LHCN-M2 (cell line): ENCODE measurements at places on chromosomes 6 and 20. TPM values are rescaled to one million over a fixed set of nuclear protein-coding genes. Genes with fewer than 3 reads are reported as not detected.

The ADGRF5 gene
- not detected in 2 replicates for total RNA-seq

The TCP11 gene
- total RNA-seq, result 0.23 and 0.32 TPM in 2 replicates

The TAF8 gene
- 18.1 and 26.5 TPM in 2 replicates for total RNA-seq

The VWA7 gene
- total RNA-seq, result not detected in 2 replicates

The CDH4 gene
- total RNA-seq, result 0.98 and 1.3 TPM in 2 replicates

The PPIL6 gene
- total RNA-seq, result 0.32 and 1.6 TPM in 2 replicates

The GPX5 gene
- total RNA-seq, result not detected in 2 replicates

The NOP56 gene
- 185 and 204 TPM in 2 replicates for total RNA-seq

The MAPK13 gene
- 0.63 and 1.0 TPM in 2 replicates for total RNA-seq

The ETV7 gene
- 0.17 TPM in 1 of 2 replicates, not detected in the other for total RNA-seq

The SCUBE3 gene
- total RNA-seq, result 0.06 TPM in 2 replicates

The HEY2 gene
- not detected in 2 replicates for total RNA-seq

The MATN4 gene
- total RNA-seq, result 0.23 TPM in 1 of 2 replicates, not detected in the other

The BTNL2 gene
- total RNA-seq, result not detected in 2 replicates

The PGC gene
- total RNA-seq, result not detected in 2 replicates

GRCh38 chr6:111096246-111096645, 8.9 kb downstream of the SLC16A10 start:
- no peak for DNase-seq

GRCh38 chr6:17932330-17932852, 55.0 kb downstream of the KIF13A start:
- peak; percentile 91 for DNase-seq

DNA sequence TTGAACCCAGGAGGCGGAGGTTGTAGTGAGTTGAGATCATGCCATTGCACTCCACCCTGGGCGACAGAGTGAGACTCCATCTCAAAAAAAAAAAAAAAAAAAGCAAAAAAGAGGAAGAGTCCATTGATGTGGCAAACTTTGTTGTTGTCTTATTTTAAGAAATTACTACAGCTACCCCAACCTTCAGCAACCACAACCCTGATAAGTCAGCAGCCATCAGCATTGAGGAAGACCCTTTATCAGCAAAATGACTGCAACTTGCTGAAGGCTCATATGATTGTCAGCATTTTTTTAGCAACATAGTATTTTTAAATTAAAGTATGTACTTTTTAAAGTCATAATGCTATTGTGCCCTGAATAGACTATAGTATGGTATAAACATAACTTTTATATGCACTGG, 48.8 kb downstream of the ZFP64 start:
- DNase-seq, result no peak

DNA sequence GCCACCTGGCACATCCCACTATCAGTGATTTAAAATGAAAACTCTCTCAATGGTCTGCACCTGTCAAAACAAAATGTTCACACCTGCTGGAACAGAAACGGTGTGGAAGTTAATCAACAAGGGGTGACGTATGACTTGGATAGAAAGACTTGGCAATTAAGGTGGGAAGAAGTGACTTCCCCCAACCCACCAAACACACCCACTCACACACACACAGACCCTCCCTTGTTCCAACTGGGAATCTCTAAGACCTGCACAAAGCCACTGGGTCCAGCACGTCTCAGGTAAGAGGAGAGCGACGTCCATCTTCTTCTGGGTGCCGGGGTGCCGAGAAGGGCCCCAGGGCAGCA, 25.1 kb upstream of the TCFL5 start:
- DNase-seq, result no peak

DNA sequence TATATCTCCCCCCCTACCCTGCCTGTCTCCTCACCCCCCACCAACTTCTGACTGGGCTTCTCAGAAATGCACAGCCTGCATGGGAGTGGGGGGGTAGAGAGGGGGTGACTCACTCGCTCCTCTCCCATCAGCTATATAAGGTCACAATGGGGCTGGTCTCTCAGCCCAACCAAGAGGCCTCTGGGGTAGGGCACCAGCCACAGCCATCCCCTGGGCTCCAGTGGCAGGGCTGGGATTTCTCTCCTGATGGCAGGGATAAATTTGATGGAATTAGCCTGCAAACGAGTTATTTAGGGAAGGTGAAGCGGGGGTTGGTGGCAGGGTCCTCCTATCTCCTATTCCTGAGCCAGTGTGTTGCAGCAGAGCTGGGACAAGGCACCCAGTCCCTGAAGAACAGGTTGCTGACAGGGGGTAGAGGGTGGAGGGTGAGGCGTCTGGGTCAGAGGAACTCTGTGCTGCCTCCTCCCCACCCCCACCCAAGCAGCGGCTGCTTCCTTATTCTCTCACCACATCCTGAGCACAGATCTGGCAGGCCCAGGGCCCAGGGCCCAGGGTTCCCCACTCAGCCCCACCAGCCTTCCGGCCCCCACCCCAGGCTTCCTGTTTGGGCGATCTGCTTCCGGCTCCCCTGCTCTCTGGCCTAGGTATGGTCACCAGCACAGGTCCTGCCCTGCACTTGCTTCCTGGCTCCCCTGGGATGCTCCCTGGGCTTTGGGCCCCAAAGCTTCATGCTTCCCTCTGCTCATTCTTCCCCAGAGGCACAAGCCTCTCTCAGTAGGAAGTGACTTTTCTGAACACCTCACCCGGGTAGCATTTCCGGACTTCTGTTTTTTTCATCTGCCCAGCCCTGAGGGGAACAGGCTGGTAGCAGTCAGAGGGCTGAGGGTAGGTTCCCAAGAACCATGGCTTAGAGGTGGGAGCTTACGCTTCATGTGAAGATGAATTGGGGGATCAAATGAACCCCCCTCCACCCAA, 4.0 kb downstream of the PPP1R18 start:
- peak; percentile 81 for DNase-seq

DNA sequence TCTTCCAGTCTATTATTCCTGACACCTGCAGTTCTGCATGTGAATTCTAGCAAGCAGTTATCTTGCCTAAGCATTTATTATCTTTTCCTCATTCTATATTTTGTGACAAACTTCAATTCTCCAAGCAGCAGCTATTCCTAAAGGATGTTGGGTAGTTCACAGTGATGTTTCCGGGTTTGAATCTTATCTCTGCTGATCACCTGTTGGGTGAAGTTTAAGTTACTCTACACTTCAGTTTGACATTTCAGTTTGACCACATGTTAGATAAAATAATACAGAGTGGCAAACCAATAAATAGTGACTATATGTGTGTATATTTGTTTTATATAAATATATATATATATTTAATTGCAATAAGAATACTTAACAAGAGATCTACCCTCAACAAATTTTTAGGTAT, 168.6 kb downstream of the ADGRG6 start:
- no peak for DNase-seq

GRCh38 chr6:130885392-130886192, 58.4 kb downstream of the SMLR1 start:
- peak; percentile 71 for DNase-seq

DNA sequence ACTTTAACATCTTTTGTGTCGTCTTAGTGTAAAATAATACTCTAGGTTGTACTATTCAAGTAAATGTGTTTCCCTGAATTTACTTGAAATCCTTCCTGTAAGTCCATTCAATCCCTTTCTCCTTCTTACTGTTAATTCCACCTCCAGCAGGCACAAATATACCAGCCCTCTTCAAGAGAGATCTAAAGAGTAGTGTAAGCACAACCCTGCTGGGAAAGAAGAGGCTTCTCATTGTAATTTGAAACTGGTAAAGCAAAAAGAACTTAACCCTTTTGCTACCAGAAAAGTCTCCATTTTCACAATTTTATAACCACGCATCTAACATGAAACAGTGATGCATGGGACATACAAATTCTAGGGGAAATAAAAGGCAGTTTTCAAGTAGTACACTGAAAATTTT, at the start of gene BMP5:
BMP5 (minus strand) TSS at position 191 of the 400 bp plus-strand sequence. CDS start 725 bp downstream, outside the sequence.
- no peak for DNase-seq

DNA sequence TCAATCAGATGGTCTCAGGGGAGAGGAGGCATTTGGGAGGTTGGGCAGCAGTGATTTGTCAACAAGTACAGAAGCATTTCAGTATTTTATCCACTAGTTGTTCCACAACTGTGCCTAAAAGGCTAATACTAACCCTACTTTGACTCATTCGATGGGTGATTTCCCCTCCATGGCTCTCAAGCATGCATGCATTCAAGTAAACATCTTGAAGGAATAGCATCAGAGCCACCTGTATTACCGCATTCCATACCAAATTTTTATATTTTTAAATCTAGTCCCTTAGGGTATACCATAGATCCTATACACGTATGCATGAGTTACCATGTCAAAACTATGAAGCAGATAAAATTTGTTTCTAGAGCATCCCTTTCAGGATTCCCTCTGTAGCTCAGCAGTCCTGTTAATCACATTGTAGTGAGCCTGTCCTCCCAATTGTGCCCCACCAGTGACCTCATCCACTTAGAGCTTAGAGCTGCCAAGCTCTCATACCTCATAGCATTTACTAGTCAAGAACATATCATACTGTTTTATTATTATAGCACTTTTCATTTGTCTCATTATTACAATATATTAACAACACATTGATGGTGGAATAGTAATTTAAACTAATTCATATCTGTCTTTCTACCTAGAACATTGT, 213.8 kb downstream of the LAMA2 start:
- no peak for DNase-seq

- DNase-seq, result no peak
Measured at GRCh38 chr6:35330541-35331119, 11.7 kb upstream of the PPARD start.

DNA sequence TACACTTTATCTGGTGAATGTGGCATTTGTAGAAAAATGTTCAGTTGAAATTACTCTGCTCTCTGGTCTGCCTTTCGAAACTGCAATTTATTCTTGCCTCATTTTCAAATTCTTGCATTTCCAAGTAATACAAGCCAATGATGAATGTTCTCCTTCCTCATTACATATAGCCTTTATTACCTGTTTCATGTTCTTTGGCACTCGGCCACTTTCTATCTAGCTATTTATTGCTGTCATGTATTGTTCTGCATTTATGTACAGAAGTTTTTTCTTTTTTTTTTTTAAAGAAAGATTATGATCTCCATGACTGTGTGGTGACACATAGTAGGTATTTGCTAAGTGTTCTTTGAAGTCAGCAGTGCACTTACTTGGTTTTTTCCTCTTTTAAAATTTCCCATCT, 261.4 kb downstream of the ZFAND3 start:
- DNase-seq, result no peak

GRCh38 chr20:25040438-25040831, 17.5 kb downstream of the ACSS1 start:
- peak; percentile 66 for DNase-seq

DNA sequence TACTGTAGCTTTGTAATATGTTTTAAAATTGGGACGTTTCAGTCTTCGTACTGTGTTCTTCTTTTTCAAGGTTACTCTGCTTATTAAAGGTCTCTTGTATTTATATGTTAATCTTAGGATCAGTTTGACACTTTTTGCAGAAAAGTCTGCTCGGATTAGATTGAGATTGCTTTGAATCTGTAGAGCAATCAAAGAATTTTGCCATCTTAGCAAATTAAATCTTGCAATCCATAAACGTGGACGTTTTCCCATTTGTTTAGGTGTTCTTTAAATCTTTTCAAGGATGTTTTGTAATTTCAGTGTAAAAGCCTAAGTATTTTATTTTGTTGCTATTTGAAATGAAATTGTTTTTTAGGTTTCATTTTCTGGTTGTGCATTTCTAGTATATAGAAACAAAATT, 78.0 kb upstream of the GTSF1L start:
- no peak for DNase-seq

GRCh38 chr6:99093456-99094190, 145.9 kb upstream of the FBXL4 start:
- DNase-seq, result no peak

GRCh38 chr6:112017169-112017568, 36.7 kb upstream of the CCN6 start:
- DNase-seq, result no peak

GRCh38 chr20:43287637-43288036, 97.9 kb upstream of the PTPRT start:
- no peak for DNase-seq

GRCh38 chr6:16267428-16268263, 29.3 kb downstream of the GMPR start:
- DNase-seq, result peak; percentile 77

DNA sequence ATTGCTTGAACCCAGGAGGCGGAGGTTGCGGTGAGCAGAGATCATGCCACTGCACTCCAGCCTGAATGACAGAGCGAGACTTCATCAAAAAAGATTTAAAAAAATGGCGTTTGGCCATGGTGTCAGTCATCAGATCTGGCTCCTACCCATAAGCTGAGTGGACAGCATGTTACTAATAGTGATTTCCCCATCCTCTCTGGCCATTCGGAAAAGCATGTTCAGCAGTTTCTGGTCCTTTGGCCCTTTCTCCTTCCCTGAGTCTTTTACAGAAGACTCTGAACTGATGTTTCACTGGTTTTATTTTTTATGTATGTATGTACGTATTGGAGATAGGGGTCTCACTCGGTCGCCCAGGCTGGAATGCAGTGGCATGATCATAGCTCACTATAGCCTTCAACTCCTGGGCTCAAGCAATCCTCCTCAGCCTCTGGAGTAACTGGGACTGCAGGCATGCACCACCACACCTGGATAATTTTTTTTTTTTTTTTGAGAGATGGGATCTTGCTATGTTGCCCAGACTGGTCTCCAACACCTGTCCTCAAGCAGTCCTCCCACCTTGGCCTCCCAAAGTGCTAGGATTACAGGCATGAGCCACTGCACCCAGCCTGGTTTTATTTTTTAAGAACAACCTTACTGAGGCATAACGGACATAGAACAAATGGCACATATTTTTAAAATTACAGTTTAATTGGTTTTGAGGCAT, 84.2 kb upstream of the CNKSR3 start:
- no peak for DNase-seq

DNA sequence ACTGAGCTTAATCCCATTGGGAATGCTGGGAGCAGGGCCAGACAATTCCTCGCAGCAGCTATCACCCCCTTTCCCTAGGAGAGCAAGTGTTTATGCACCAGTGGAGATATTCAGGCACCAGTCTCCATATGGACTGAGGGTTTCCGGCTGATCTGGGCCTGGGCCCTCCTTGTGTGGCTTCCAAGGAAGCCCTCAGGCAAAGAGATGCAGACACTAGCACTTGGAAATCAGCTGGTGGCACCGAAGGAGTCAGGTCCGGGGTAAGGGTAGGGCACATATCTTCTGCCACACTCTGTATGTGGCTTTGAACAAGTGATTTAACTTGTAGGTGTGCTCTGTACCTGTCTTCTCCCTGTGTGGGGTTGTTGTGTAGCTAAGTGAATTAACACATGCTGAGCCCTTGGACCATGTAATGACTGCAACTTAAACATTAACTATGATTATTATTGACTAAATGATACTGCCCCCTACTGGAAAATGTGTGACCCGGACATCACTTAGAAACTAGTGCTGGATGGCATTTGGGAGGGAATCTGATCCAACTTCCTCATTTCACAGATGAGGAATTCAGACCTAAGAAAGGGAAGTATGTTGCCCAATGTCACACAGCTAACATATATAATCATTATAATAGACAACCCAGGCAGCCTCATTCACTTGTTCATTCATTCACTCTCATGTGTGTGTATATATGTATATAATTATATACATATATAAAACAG, 19.3 kb upstream of the WFDC2 start:
- peak; percentile 54 for DNase-seq
